ENCODE measurements at places on chromosomes 5 and 9. TPM values are rescaled to one million over a fixed set of nuclear protein-coding genes. Genes with fewer than 3 reads are reported as not detected.

The ZMAT2 gene
- polyA plus RNA-seq, result 87.2 TPM

The CNTFR gene
- polyA plus RNA-seq, result not detected

The GTF2H2 gene
- 9.4 TPM for polyA plus RNA-seq

The TRUB2 gene
- polyA plus RNA-seq, result 23.8 TPM

The PCDHB16 gene
- not detected for polyA plus RNA-seq

The DMRT3 gene
- polyA plus RNA-seq, result not detected

The PLPPR1 gene
- not detected for polyA plus RNA-seq

GRCh38 chr9:72534931-72535330, 13.5 kb downstream of the TMC1 start:
- DNase-seq, result no peak

All from foreskin keratinocyte (primary cell).